ENCODE measurements at places on chromosomes 7 and 10.

- DNase-seq, result no peak
Measured at GRCh38 chr7:126937171-126937570, 315.6 kb downstream of the GRM8 start.

- DNase-seq, result no peak
Measured at GRCh38 chr7:151191544-151191943, 4.5 kb upstream of the ASB10 start.

GRCh38 chr10:23293145-23293724 is 51.4 kb downstream of the C10orf67 start:
- DNase-seq, result no peak

DNA sequence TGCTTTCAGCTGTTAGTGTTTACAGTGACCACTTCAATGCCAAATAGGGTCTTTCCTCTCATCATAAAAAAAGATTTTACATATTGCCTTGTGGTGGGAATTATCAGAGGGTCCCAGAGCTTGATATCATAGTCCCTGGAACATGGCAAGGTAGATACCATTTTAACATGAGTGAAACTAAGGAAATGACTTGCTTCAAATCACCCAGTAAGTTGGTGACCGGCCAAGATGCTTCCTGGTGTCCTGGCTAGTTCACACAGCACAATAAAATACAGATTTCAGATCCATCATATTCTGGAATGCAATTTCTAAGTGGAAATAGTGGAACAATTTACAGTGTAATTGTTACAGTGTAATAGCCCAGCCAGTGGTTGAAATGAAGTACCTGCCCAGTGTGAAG is 36.6 kb downstream of the CNNM1 start:
- no peak for DNase-seq

DNA sequence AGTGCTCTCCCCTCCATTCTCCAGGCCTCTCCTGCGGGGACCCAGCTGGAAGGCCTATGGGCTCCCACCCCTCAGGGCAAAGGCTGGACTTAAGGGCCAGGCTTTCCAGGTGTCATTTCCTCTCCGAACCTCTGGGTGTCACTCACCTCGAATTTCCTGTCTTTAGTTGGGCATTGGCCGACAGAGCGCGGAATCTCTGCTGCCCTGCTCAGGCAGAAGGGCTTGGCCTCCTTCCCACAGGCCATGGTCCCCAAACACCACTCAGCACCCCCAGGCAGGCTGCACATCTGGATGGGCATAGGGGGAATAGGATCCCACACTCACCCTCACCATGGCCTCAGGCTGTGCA is 212.9 kb downstream of the CCSER2 start:
- no peak for DNase-seq

DNA sequence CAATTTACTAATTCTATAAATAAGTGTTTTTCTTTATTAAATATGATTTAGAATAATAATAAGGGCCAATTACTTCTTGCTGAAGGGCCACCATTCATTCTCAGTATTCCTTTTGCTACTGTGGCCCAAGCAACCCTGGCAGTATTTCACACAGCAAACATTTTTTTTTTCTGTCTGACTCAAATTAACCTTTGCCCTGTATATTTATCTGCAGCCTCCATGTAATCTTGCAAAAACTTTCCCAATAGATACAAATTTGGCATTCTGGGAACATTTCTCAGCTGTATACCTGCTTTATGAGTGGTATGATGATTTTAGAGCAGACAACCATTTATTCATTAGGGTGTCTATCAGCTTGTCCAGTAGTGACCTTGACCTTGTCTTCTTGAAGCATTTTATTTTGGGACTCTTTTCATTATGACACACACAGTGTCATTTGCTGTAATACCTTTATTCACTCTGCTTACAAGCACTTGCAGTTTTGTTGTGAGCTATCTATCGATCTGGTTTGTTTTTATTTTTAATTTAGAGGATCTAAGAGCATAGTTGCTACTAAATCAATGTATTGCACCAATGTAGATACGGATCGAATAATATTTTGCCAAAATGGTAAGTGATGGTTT is 159.7 kb upstream of the PLXDC2 start:
- no peak for DNase-seq
